ENCODE measurements at places on chromosomes 5 and 9. TPM values are rescaled to one million over a fixed set of nuclear protein-coding genes. Genes with fewer than 3 reads are reported as not detected.

GRCh38 chr5:150209099-150209635, 19.3 kb downstream of the SLC6A7 start:
- DNase-seq = peak; percentile 55
- H3K36me3 ChIP-seq = no peaks in the 10 kb centered on the region
- H3K27me3 ChIP-seq = no peaks in the 10 kb centered on the region
- peak overlapping the region; percentile 30 for H3K4me3 ChIP-seq
- H3K27ac ChIP-seq = peak overlapping the region; percentile 81
- H3K4me1 ChIP-seq = peaks cover 17% of the 10 kb centered on the region

DNA sequence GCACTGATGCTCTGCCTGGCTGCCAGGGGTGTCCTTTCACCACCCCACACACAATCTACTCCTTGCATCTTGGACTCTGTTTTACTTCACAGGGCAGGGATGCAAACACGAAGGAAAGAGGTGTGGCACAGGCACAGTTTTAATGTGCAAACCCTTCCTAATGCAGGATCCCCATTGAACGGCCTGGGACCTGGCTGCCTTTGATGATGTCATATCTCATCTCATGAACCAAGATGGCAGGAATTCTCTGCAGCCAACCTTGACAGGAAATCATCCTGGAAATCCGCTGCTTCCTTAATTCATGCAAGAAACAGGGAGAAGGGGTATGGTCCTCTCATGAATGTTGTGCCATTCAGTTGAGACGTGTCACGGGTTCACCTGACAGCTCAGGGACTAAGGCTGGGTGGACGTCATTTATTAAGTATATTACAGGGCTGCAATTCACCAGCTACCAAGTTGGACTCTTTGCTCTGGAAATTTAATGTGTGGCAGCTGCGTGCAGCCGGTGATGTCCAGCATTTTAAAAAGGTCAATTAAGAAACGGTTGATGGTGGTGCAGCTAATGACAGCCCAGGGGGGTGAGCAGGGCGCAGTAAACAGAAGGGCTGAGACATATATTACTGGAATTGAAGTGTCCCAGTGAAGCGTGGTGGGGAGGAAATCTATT, 91.5 kb downstream of the LMNB1 start:
- H3K27me3 ChIP-seq = no peaks in the 10 kb centered on the region
- H3K4me1 ChIP-seq = no peaks in the 10 kb centered on the region
- H3K27ac ChIP-seq = no peak overlapping the region
- H3K4me3 ChIP-seq = no peak overlapping the region
- DNase-seq = no peak

DNA sequence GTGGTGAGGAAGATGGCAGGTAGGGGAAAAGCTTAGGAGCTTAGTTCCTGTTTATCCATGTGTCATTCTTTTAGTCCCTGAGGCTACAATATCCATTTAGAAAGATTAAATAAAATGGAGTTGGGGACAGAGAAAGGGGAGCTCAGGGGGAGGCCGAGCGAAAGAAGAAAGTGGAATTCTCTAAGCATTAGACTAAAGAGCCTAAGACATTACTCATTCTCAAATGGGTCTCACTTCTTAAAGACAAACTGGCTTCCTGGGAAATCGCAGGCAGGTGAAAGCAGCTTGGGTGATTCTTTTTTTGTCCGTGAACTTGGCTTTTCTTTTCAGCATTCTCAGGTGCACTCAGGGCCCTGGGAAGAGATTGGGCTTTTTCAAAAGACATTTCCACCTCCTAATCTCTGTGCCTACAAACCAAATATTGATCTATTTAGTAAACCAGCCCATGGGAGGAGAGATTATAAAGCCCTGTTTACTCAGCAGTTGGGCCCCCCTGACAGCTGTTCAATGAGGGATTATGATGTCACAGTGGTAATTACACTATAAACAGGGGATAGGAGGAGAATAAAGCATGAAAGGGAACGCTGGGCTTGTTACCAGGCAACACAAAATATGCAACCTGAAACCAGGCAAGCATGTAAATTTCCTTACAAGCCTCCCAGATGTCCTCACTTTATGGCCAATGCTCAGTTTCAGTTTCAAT, 584.0 kb downstream of the ACTL7B start:
- no peaks in the 10 kb centered on the region for H3K36me3 ChIP-seq
- H3K4me3 ChIP-seq = no peak overlapping the region
- H3K27me3 ChIP-seq = no peaks in the 10 kb centered on the region
- no peak for DNase-seq
- peaks cover 36% of the 10 kb centered on the region for H3K4me1 ChIP-seq
- H3K27ac ChIP-seq = peak overlapping the region; percentile 75

DNA sequence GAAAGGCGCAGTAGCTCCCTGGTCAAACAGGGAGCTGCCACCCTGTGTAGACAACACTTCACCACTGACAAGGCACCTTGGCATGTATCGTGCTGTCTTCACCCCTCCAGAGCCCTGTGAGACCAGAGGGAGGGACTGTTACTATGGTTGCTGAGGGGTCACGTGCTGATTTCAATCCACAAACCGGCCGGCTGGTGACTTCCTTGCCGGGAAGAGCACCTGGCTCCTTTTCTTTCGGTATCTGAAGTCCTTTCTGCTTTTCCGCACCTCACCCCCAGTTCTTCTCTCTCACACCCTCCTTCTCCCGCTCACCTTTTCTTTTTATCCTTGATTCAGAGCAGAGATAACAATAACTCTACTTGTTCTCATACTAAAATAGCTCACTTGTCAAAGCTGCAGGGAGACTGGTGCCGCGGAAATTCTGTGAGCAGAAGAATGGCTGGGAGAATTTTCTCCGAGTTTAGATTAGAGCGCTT, 327.2 kb downstream of the ZSWIM6 start:
- no peak overlapping the region for H3K4me3 ChIP-seq
- H3K36me3 ChIP-seq = no peaks in the 10 kb centered on the region
- no peaks in the 10 kb centered on the region for H3K27me3 ChIP-seq
- H3K27ac ChIP-seq = no peak overlapping the region
- no peaks in the 10 kb centered on the region for H3K4me1 ChIP-seq

DNA sequence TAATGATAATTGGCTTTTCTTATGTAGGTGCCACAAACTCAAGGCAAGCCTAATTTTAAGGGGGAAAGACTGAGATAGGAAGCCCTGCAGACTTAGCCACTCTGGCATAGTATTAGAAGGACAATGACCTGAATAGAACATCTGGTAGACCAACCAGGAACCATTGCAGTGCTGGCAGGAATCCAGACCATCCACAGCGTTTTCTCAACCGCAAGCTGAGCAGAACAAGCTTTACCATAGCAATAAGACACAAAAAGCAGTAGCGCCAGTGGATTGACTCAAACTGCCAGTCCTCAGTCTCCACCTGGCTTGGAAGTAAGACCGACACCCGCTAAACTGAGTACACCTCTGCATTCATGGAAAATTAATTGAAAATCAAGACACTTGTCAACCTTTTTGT, 141.3 kb upstream of the LPAR1 start:
- no peaks in the 10 kb centered on the region for H3K4me1 ChIP-seq
- DNase-seq = no peak
- H3K27me3 ChIP-seq = no peaks in the 10 kb centered on the region
- no peaks in the 10 kb centered on the region for H3K36me3 ChIP-seq
- no peak overlapping the region for H3K27ac ChIP-seq

- H3K27ac ChIP-seq = no peak overlapping the region
- no peak overlapping the region for H3K4me3 ChIP-seq
- no peaks in the 10 kb centered on the region for H3K4me1 ChIP-seq
- DNase-seq = no peak
Observed at GRCh38 chr5:158303275-158303674, 444.3 kb upstream of the CLINT1 start.

DNA sequence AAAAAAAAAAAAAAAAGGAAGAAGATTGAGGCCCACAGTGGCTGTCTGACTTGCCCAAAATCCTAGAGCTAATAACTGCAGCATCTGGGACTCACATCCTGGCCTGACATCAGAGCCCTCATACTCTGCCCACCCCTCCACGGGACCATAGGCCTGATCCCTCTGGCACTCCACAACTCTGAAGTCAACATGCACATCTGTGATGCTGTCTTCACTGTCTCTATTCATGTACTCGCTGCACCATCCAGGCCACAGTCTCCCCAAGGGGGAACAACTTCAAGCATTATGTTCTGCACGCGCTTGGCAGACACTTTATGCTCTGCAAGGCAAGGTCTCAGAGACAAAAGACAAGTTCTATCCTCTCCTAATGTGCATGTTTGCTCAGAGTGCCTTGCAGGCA, 158.2 kb downstream of the SPOCK1 start:
- no peak overlapping the region for H3K27ac ChIP-seq
- H3K4me1 ChIP-seq = peaks cover 9% of the 10 kb centered on the region
- no peak overlapping the region for H3K4me3 ChIP-seq
- no peak for DNase-seq
- H3K36me3 ChIP-seq = no peaks in the 10 kb centered on the region

DNA sequence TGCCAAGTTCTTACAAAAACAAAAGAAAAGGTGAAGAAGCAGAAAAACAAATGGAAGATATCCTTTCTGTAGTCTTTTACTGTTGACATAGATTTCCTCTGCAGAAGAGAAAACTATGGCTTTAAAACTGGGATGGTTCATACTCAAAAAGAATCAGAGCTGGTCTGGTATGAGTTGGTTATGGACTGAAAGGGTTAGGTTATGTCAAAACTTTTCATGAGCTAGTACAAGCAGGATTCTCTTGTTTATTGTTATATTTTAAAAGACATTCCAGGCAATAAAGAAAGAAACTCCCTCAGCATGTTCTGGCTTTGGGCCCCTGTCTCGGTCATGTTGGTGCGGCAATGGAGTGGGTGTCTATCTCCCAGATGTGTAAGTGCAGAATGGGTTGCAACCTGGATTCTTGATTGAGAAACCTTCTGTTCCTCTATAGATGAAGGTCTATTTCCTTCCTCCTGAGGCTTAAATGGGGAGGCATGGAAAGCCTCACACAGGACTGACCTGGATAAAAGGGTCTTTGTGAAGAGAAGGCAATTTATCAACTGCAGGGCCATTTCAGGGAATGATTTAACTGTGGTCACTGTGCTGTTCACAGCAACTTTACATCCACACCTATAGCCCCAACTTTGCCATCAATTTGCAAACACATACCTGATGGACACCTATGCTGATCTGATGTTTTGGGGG, 209.6 kb upstream of the TNC start:
- no peak for DNase-seq
- no peak overlapping the region for H3K27ac ChIP-seq
- H3K27me3 ChIP-seq = no peaks in the 10 kb centered on the region
- no peak overlapping the region for H3K4me3 ChIP-seq

- DNase-seq = no peak
- no peaks in the 10 kb centered on the region for H3K36me3 ChIP-seq
- H3K4me3 ChIP-seq = no peak overlapping the region
- H3K4me1 ChIP-seq = no peaks in the 10 kb centered on the region
- H3K27ac ChIP-seq = no peak overlapping the region
- H3K27me3 ChIP-seq = no peaks in the 10 kb centered on the region
Observed at GRCh38 chr5:35038891-35039290, 8.9 kb downstream of the AGXT2 start.

GRCh38 chr5:76638479-76638878, 15.3 kb upstream of the F2RL2 start:
- no peaks in the 10 kb centered on the region for H3K27me3 ChIP-seq
- no peak overlapping the region for H3K27ac ChIP-seq
- H3K36me3 ChIP-seq = no peaks in the 10 kb centered on the region
- H3K4me1 ChIP-seq = no peaks in the 10 kb centered on the region
- no peak overlapping the region for H3K4me3 ChIP-seq

DNA sequence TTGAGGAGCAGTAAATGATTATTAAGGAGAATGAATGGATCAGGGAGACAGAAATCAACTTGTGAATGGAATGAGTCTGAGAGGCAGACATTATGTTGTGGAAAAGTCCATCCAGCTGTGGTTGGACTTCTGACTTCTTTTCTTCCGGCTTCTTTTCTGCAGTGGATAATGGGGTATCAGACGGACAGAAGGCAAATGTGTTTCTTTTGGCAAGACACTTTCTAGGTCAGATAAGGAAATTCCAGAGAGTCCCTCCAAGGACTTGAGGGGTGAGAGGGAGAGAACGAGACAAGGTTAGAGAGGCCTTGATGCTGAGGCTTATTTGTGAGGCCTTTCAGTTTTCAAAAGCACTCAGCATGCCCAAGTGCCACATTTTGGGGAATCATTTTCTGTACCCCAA, 17.1 kb upstream of the GRHPR start:
- no peaks in the 10 kb centered on the region for H3K36me3 ChIP-seq
- H3K27ac ChIP-seq = no peak overlapping the region
- no peaks in the 10 kb centered on the region for H3K27me3 ChIP-seq
- H3K4me3 ChIP-seq = no peak overlapping the region
- peaks cover 11% of the 10 kb centered on the region for H3K4me1 ChIP-seq

DNA sequence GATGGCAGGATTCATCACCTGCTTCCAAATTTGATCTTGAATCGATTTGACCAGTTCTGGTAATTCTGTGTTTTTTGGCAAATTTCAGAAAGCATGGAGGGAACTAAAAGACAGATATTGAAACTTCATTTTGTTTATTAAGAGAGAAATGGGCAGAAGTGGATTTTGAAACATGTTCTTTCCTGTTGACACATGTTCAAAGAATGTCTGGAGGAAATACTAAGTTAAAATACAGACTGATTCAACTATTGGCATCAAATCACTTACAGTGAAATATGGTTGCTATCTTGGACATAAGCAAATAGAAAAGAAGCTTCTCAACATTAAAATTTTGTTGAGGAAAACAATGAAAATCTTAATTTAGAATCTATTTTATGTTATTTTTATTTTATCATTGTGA, 19.3 kb upstream of the GZMK start:
- H3K27ac ChIP-seq = no peak overlapping the region
- no peaks in the 10 kb centered on the region for H3K27me3 ChIP-seq
- no peak for DNase-seq

DNA sequence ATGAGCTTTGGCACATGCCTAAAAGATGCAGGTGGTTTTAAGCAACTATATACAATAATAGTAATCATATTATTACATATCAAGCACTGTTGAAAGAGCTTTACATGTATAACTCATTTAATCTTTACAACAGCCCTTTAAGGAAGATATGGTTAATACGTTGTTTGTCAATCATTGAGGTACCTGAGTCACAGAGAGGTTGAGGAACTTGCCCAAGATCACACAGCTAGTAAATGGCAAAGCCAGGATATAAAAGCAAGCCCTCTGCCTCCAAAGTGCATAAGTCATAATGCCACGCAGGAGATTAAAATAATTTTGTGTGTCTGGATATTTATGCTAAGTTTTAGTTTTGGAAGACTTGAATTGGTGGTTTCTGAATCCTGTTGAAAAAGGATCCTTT, 90.2 kb downstream of the DAPK1 start:
- H3K27ac ChIP-seq = no peak overlapping the region
- no peak overlapping the region for H3K4me3 ChIP-seq
- peaks cover 4% of the 10 kb centered on the region for H3K27me3 ChIP-seq
- no peaks in the 10 kb centered on the region for H3K4me1 ChIP-seq
- no peaks in the 10 kb centered on the region for H3K36me3 ChIP-seq

GRCh38 chr5:56816546-56817081, 1.3 kb downstream of the MAP3K1 start:
- peaks cover 25% of the 10 kb centered on the region for H3K4me1 ChIP-seq
- peak overlapping the region; percentile 41 for H3K27ac ChIP-seq
- H3K4me3 ChIP-seq = peak overlapping the region; percentile 74
- DNase-seq = no peak
- H3K36me3 ChIP-seq = no peaks in the 10 kb centered on the region

The CATSPER3 gene
- polyA plus RNA-seq = 0.10 TPM

The SMIM33 gene
- polyA plus RNA-seq = not detected

The CARD6 gene
- polyA plus RNA-seq = 4.4 TPM

The FBN2 gene
- polyA plus RNA-seq = 40.5 TPM

The KLF9 gene
- 4.5 TPM for polyA plus RNA-seq

The WDR38 gene
- polyA plus RNA-seq = not detected

The TMC1 gene
- polyA plus RNA-seq = 0.24 TPM

The PCDHA1 gene
- polyA plus RNA-seq = 0.03 TPM

The GOLGA1 gene
- 7.6 TPM for polyA plus RNA-seq

The CDKN2B gene
- polyA plus RNA-seq = 19.9 TPM

The NOXA1 gene
- 0.33 TPM for polyA plus RNA-seq

The TRPM3 gene
- polyA plus RNA-seq = 0.27 TPM

Measured in keratinocyte (primary cell).